Nephron progenitor cell (in vitro differentiated cells): ENCODE measurements at places on chromosomes 6 and 20.

DNA sequence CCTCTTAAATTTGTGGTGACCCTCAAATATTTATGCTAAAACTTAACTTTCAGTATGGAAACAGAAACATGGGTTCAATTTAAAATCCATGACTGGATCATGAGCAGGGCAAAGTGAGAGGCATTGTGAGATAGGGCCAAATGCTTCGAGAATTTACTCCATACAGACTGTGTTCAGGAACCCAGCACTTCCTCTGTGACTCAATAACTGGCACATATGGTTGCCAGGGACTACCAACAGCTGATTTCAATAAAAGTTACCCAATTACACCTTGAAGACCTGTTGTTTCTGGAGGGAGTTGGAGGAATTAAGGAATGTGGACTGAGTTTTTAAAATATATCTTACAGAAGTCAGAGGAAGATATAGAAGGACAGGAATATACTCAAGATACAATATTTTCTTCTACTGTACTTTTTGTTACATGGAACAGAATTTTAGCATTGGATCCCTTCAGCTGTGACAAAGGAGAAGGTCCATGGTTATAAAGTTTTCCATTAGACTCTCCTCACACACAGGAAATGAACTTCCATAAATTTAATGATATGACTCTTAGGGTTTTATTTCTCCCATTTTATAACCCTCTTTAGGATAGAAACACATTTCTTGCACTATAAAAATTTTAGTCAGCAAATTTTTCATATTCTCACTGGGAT lies 258.5 kb downstream of the KHDC1L start:
- no peak for DNase-seq

GRCh38 chr6:104123227-104123626 lies 736.5 kb downstream of the HACE1 start:
- no peak for DNase-seq

GRCh38 chr20:10469599-10469998 lies 34.5 kb downstream of the SLX4IP start:
- peak; percentile 14 for DNase-seq

- no peak for DNase-seq
Measured at GRCh38 chr20:4720977-4721349, 746 bp upstream of the PRND start.

DNA sequence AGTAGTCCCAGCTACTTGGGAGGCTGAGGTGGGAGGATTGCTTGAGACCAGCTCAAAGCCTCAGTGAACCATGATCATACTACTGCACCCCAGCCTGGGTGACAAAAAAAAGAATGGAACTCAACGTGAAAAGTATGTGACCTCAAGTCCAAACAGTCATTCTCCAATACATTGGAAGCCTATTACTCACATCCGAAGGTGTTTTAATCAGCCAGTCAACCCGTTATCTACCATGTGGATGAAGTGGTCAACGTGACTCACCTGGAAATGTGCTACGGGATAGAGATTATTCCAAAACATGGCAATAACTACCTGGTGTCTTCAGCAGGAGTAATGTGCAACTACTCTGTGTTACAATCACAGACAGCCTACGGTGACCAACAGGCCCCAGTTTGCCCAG lies 85.8 kb upstream of the TOP1 start:
- no peak for DNase-seq

GRCh38 chr6:158322724-158323560 lies 10.7 kb downstream of the TULP4 start:
- DNase-seq = no peak

- no peak for DNase-seq
Measured at GRCh38 chr6:89339565-89339964, 13.0 kb downstream of the UBE2J1 start.

- no peak for DNase-seq
Measured at GRCh38 chr20:61557621-61558020, 305.6 kb downstream of the CDH4 start.

DNA sequence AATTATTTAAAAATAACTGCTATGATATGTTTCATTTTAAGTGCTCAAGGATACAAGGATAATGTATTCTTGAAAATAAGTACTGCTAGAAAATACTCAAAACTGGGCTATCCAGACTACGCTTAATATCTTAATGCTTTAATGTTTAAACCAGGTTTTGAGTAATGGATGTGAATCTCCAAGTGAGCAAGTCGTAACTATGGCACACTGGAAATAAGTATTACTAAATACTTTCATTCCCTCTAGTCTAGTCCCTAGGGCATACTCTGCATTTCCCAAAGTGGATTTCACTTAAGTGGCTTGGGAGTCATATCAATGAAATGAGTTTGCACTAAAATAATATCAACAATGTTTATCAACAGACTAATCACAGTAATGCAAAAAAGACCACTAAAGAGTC lies 48.1 kb downstream of the HMGCLL1 start:
- DNase-seq = no peak
